Upper lobe of right lung (tissue), 1 donor: ENCODE measurements at places on chromosomes 4 and X. TPM values are rescaled to one million over a fixed set of nuclear protein-coding genes. Genes with fewer than 3 reads are reported as not detected.
A peak's percentile ranks its signal among the peaks of the same experiment; 100 is the strongest.

DNA sequence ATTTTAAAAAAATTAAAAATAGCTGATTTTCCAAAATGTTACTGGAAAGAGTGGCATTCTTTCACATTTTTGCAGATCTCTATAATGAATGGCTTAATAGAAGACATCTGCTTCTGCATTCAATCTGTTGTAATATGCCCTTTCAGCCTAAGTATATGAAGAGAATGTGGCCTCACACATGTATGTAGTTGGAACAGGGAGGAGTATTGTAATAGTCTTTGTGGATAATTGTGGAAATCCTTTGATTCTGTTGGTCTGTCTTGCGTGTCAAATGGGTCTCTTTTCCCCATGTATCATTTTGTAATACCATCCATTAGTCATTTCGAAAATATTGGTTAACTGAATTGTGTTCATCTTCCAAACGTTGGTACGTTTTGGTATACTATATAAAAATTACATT lies 11.6 kb downstream of the TXLNG start:
- peaks cover 7% of the 10 kb centered on the region for H3K36me3 ChIP-seq
- no peaks in the 10 kb centered on the region for H3K4me1 ChIP-seq
- H3K4me3 ChIP-seq = no peak overlapping the region
- no peak overlapping the region for H3K27ac ChIP-seq

FHDC1 gene
- total RNA-seq = 25.7 TPM

TMEM144 gene
- 15.5 TPM for total RNA-seq

- peaks cover 21% of the 10 kb centered on the region for H3K4me1 ChIP-seq
- H3K4me3 ChIP-seq = peak overlapping the region; percentile 82
- DNase-seq = peak; percentile 88
- no peaks in the 10 kb centered on the region for H3K27me3 ChIP-seq
Measured at GRCh38 chr4:173333658-173334084, 487 bp downstream of the HMGB2 start.

- H3K27ac ChIP-seq = no peak overlapping the region
- no peaks in the 10 kb centered on the region for H3K36me3 ChIP-seq
- H3K4me1 ChIP-seq = no peaks in the 10 kb centered on the region
- no peak for DNase-seq
- H3K4me3 ChIP-seq = no peak overlapping the region
- no peaks in the 10 kb centered on the region for H3K27me3 ChIP-seq
Measured at GRCh38 chrX:54171527-54172250, 11.4 kb downstream of the FAM120C start.

- no peak overlapping the region for H3K27ac ChIP-seq
- DNase-seq = no peak
Measured at GRCh38 chr4:113665036-113665435, 96.5 kb downstream of the CAMK2D start.

DNA sequence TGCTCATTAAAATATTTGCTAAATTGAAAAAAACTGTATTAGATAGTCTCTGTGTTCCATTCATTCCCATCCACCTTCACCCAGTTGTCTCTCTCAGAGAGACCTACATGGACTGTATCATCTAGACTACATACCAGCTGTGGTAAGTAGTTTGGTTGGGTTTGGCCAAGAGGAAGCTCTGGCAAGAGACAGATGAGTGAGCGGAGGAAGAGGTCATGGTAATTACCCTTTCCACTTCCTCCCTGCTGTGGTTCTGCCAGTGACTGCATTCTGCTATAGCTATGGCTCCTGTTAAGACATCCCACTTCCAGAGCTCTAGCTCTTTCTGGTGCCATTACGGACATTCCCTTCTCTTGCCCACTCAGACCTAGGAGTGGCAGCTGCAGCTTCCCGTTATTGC lies 239.0 kb upstream of the MID1 start:
- H3K36me3 ChIP-seq = no peaks in the 10 kb centered on the region
- no peaks in the 10 kb centered on the region for H3K4me1 ChIP-seq
- no peak overlapping the region for H3K4me3 ChIP-seq
- DNase-seq = no peak
- H3K27ac ChIP-seq = no peak overlapping the region
- no peaks in the 10 kb centered on the region for H3K27me3 ChIP-seq

DNA sequence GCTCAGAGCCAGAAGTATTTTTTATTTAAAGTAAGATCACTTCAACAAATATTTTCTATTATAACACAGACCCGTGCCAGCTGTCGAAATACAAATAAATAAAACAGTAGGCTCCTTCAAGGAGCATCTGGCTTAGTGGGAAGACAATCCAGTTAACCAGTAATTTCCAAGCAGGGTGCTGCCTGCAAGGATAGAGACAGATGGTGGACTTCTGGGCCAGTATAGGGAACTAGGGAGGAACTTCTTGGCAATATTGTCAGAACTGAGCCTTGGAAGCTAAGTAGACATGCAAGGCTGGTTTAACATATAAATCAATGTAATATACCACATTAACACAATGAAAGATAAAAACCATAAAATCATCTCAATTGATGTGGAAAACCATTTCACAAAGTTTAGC lies 17.0 kb upstream of the MTMR1 start:
- DNase-seq = no peak
- no peak overlapping the region for H3K4me3 ChIP-seq
- H3K36me3 ChIP-seq = peaks cover 4% of the 10 kb centered on the region
- no peaks in the 10 kb centered on the region for H3K4me1 ChIP-seq
- H3K27me3 ChIP-seq = no peaks in the 10 kb centered on the region
- H3K27ac ChIP-seq = no peak overlapping the region

PRDM8 gene
- total RNA-seq = 1.7 TPM

DNA sequence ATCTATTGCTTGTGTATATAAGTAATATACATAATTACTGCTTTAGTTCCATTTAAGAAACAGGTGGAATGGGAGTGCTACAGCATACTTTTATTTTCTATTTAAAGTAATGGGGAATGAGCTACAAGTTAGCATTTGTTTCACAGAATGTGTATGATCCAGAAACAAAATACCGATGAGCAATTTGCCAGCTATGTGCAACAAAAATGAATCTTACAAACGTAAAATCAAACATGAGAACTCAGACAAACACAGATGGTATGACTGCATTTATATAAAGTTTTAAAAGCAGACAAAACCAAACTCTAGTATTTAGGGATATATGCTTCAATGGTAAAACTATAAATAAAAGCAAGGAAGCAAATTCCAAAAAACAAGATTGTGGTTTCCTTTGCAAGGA lies 141.7 kb downstream of the PAPSS1 start:
- no peaks in the 10 kb centered on the region for H3K4me1 ChIP-seq
- no peaks in the 10 kb centered on the region for H3K36me3 ChIP-seq
- DNase-seq = no peak
- no peaks in the 10 kb centered on the region for H3K27me3 ChIP-seq
- no peak overlapping the region for H3K4me3 ChIP-seq

ARL9 gene
- total RNA-seq = not detected

FGF2 gene
- 11.1 TPM for total RNA-seq

- H3K4me1 ChIP-seq = no peaks in the 10 kb centered on the region
- no peaks in the 10 kb centered on the region for H3K27me3 ChIP-seq
- no peak for DNase-seq
- no peaks in the 10 kb centered on the region for H3K36me3 ChIP-seq
Measured at GRCh38 chrX:103830848-103831247, 1.2 kb downstream of the RAB9B start.

- no peaks in the 10 kb centered on the region for H3K4me1 ChIP-seq
- no peaks in the 10 kb centered on the region for H3K27me3 ChIP-seq
- H3K27ac ChIP-seq = no peak overlapping the region
Measured at GRCh38 chr4:155307731-155308277, 69.0 kb downstream of the MAP9 start.

- no peak overlapping the region for H3K27ac ChIP-seq
- H3K4me3 ChIP-seq = no peak overlapping the region
- no peak for DNase-seq
Measured at GRCh38 chr4:182126603-182127002, 116.6 kb upstream of the TENM3 start.

DNA sequence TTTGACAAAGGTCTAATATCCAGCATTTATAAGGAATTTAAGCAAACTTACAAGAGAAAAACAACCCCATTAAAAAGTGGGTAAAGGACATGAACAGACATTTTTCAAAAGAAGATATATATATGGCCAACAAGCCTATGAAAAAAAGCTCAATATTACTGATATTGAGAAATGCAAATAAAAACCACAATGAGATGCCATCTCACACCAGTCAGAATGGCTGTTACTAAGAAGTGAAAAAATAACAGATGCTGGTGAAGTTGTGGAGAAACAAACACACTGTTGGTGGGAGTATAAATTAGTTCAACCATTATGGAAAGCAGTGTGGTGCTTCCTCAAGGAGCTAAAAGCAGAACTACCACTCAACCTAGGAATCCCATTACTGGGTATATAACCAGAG lies 91.6 kb upstream of the EFHC2 start:
- DNase-seq = no peak
- H3K4me3 ChIP-seq = no peak overlapping the region
- H3K27me3 ChIP-seq = no peaks in the 10 kb centered on the region
- H3K4me1 ChIP-seq = no peaks in the 10 kb centered on the region
- no peaks in the 10 kb centered on the region for H3K36me3 ChIP-seq

TREX2 gene
- 1.2 TPM for total RNA-seq

SLC26A1 gene
- 0.20 TPM for total RNA-seq

- no peak overlapping the region for H3K4me3 ChIP-seq
- no peaks in the 10 kb centered on the region for H3K27me3 ChIP-seq
- no peak for DNase-seq
- no peak overlapping the region for H3K27ac ChIP-seq
Measured at GRCh38 chr4:48774760-48775710, 5.0 kb downstream of the FRYL start.

GRCh38 chrX:65635822-65636221 lies 31.6 kb upstream of the MSN start:
- H3K36me3 ChIP-seq = no peaks in the 10 kb centered on the region
- H3K4me3 ChIP-seq = no peak overlapping the region
- H3K27me3 ChIP-seq = no peaks in the 10 kb centered on the region

- H3K27ac ChIP-seq = no peak overlapping the region
- no peak overlapping the region for H3K4me3 ChIP-seq
- H3K36me3 ChIP-seq = peaks cover 8% of the 10 kb centered on the region
- no peaks in the 10 kb centered on the region for H3K4me1 ChIP-seq
- DNase-seq = no peak
- H3K27me3 ChIP-seq = no peaks in the 10 kb centered on the region
Measured at GRCh38 chr4:1737666-1738065, 16.3 kb downstream of the TACC3 start.

TRIM61 gene
- 1.2 TPM for total RNA-seq

GRCh38 chr4:155811083-155811482 lies 52.3 kb downstream of the GUCY1B1 start:
- no peak overlapping the region for H3K27ac ChIP-seq
- DNase-seq = no peak
- H3K4me3 ChIP-seq = no peak overlapping the region

- no peak overlapping the region for H3K4me3 ChIP-seq
- no peaks in the 10 kb centered on the region for H3K27me3 ChIP-seq
- DNase-seq = no peak
- H3K36me3 ChIP-seq = no peaks in the 10 kb centered on the region
Measured at GRCh38 chr4:85603437-85604336, 128.7 kb downstream of the ARHGAP24 start.

BTC gene
- total RNA-seq = 3.4 TPM

- no peak for DNase-seq
- no peaks in the 10 kb centered on the region for H3K4me1 ChIP-seq
- H3K4me3 ChIP-seq = no peak overlapping the region
- no peaks in the 10 kb centered on the region for H3K36me3 ChIP-seq
Measured at GRCh38 chr4:18445110-18445509, 423.6 kb upstream of the LCORL start.

DNA sequence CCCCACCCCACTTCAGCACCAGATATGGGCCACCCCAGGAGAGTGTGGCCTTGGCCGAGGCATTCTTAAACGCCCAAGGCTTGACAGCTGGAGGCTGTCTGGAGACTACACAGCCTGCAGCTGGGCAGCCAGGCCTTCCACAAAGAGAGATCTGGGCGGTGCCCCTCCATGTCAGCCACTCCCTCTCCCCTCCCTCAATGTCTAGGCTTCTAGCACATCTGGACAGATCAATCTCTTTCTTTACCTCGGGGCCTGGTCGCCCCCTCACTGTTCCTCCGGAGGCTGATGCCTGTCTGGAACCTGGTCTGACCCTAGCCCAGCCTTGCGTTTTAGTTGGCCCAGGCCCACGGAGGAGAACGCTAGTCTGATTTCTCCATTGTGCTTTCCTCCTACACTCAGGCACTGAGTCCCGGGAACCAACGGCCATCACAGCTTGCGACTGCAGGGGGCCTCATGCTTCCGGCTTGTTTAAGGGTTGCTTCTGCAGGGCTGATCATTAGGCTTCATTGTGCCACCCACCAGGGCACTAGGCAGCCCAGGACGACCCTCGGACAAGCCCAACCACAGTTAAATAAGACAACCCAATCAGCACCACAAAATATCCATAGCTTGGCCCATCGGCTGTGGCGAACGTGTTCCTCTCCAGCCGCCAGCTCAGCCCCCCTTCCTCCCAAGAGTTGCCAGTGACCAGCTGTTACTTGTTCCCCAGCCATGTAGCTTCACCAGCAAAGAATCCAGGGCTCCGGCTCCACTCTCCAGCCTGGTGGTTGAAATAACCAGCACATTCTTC lies 200.6 kb downstream of the BCOR start:
- H3K27me3 ChIP-seq = no peaks in the 10 kb centered on the region
- peaks cover 4% of the 10 kb centered on the region for H3K4me1 ChIP-seq
- no peaks in the 10 kb centered on the region for H3K36me3 ChIP-seq
- H3K27ac ChIP-seq = peak overlapping the region; percentile 47
- no peak for DNase-seq
- H3K4me3 ChIP-seq = no peak overlapping the region

- H3K27ac ChIP-seq = no peak overlapping the region
- no peaks in the 10 kb centered on the region for H3K36me3 ChIP-seq
- no peak overlapping the region for H3K4me3 ChIP-seq
- no peaks in the 10 kb centered on the region for H3K27me3 ChIP-seq
- peaks cover 13% of the 10 kb centered on the region for H3K4me1 ChIP-seq
Measured at GRCh38 chr4:101238706-101239105, 108.6 kb downstream of the PPP3CA start.

- H3K36me3 ChIP-seq = peaks cover 42% of the 10 kb centered on the region
- H3K4me1 ChIP-seq = no peaks in the 10 kb centered on the region
- H3K4me3 ChIP-seq = no peak overlapping the region
Measured at GRCh38 chrX:153719238-153719637, 4.9 kb downstream of the BCAP31 start.

PROM1 gene
- 0.93 TPM for total RNA-seq

- H3K4me3 ChIP-seq = no peak overlapping the region
- H3K36me3 ChIP-seq = no peaks in the 10 kb centered on the region
- no peaks in the 10 kb centered on the region for H3K4me1 ChIP-seq
- H3K27ac ChIP-seq = no peak overlapping the region
- H3K27me3 ChIP-seq = no peaks in the 10 kb centered on the region
Measured at GRCh38 chrX:56785442-56785841, 56.4 kb downstream of the NBDY start.
